ENCODE measurements at places on chromosomes 16 and 17. TPM values are rescaled to one million over a fixed set of nuclear protein-coding genes. Genes with fewer than 3 reads are reported as not detected.

- H3K4me3 ChIP-seq: peak overlapping the region; percentile 46
- peak overlapping the region; percentile 84 for H3K27ac ChIP-seq
- H3K27me3 ChIP-seq: no peaks in the 10 kb centered on the region
Measured at GRCh38 chr17:79843816-79844800, 4.9 kb upstream of the CBX4 start.

- H3K27me3 ChIP-seq: no peaks in the 10 kb centered on the region
- no peaks in the 10 kb centered on the region for H3K36me3 ChIP-seq
- H3K4me1 ChIP-seq: no peaks in the 10 kb centered on the region
- H3K27ac ChIP-seq: no peak overlapping the region
- H3K4me3 ChIP-seq: no peak overlapping the region
Measured at GRCh38 chr17:22703204-22703603, 1010.9 kb downstream of the KCNJ18 start.

DNA sequence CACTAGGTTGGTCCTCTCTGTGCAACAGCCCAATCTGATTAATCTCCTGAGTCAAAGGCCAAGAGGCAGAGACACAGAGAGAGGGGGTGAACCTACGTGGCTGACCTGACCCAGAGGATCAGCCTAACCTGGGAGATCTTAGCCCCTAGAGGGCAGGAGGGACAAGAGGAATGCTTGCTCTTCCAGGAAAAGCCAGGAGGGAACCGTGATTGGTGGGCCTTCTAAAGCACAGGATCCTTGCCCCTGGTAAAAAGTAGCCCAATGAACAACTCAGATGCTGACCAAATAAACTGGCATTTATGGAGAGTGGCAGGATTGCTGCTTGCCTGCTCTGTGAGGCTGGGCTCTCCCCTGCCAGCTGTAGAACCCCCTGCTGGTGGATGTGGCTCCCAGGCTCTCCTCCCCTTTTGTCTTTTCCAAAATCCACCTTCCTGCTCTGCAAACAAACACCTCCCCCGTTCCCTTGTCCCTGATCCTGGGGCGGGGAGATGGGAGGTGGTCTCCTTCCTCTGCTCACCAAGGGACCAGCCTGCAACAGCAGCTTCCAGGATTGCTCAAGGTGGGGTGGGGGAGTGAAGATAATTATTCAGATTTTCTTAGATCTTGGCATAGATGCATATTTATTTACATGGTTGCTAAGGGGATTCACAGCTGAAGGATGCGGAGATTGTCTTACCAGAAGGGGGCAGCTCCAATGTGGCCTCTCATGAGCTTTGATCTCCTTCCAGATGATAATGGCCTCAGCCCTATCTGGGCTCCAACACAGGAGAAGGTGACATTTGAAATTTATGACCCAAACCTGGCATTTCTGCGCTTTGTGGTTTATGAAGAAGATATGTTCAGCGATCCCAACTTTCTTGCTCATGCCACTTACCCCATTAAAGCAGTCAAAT is 71.9 kb downstream of the SDR42E1 start:
- no peaks in the 10 kb centered on the region for H3K4me1 ChIP-seq
- H3K36me3 ChIP-seq: no peaks in the 10 kb centered on the region
- DNase-seq: no peak
- H3K27ac ChIP-seq: no peak overlapping the region
- H3K4me3 ChIP-seq: no peak overlapping the region

- peak overlapping the region; percentile 66 for H3K27ac ChIP-seq
- H3K27me3 ChIP-seq: no peaks in the 10 kb centered on the region
- DNase-seq: no peak
- H3K4me3 ChIP-seq: no peak overlapping the region
Measured at GRCh38 chr16:9089660-9090059, 1.8 kb upstream of the HAPSTR1 start.

DNA sequence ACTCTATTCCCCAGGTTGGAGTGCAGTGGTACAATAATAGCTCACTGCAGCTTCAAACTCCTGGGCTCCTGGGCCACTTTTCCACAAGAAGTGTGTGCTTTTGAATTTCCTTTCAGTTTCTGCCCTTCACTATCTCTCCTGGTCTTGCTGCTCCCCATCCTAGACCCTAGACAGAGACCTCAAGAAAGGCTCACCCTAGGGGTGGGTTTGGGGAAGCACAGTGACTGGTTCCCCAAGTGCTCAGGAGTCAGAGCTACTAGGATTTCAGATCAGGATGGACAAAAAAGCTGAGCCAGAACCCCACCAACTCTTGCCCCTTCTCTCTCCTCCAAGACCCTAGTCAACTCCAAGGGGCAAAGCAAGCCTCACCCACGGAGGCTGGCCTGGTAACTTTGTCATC is 1.6 kb upstream of the SEBOX start:
- no peaks in the 10 kb centered on the region for H3K4me1 ChIP-seq
- H3K27ac ChIP-seq: no peak overlapping the region
- no peaks in the 10 kb centered on the region for H3K27me3 ChIP-seq
- no peak for DNase-seq
- no peak overlapping the region for H3K4me3 ChIP-seq

The TRIM37 gene
- total RNA-seq: 14.2 TPM

- H3K36me3 ChIP-seq: no peaks in the 10 kb centered on the region
- peaks cover 9% of the 10 kb centered on the region for H3K4me1 ChIP-seq
- no peak for DNase-seq
- H3K27me3 ChIP-seq: no peaks in the 10 kb centered on the region
Measured at GRCh38 chr17:2266865-2267228, 36.7 kb downstream of the SMG6 start.

The CNTNAP4 gene
- not detected for total RNA-seq

GRCh38 chr17:81508639-81509206 is 3.9 kb downstream of the ACTG1 start:
- no peak for DNase-seq
- H3K4me1 ChIP-seq: peaks cover 5% of the 10 kb centered on the region
- no peaks in the 10 kb centered on the region for H3K36me3 ChIP-seq
- no peak overlapping the region for H3K27ac ChIP-seq
- H3K27me3 ChIP-seq: no peaks in the 10 kb centered on the region
- H3K4me3 ChIP-seq: peak overlapping the region; percentile 64

The GDPD1 gene
- total RNA-seq: 2.6 TPM

The RHBDL1 gene
- 1.0 TPM for total RNA-seq

The ARL5C gene
- total RNA-seq: not detected

The PITPNM3 gene
- 10.0 TPM for total RNA-seq

DNA sequence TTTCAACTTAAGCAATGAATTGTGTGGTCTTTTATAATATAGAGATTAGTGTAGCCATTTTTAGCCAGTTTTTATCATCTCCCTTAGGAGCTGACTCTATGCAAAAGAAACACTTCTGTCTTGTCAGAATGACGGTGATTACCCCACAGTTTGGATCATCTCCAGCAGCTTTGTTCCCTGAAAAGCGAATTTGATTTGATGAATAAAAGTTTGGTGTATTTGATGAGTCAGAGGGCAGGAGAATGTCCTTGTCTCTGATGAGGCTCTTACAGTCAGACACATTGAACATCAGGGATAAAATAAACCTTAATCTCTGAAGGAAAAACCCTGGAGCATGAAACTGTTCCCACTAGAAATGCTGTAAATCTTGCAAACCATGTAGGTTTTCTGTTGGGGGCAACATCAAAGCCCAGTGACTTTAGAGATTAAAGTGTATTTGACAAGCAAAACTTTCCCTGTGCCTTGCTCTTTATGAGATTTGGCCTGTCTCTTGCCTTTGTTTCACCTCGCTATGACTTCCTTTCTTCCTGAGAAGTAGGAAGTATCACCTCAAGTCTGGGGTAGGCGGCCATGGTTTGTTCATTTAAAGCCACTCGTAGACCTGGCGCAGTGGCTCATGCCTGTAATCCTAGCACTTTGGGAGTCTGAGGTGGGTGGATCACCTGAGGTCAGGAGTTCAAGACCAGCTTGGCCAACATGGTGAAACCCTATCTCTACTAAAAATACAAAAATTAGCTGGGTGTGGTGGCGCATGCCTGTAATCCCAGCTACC is 209.3 kb downstream of the FTO start:
- DNase-seq: no peak
- no peaks in the 10 kb centered on the region for H3K27me3 ChIP-seq
- H3K27ac ChIP-seq: no peak overlapping the region
- no peaks in the 10 kb centered on the region for H3K36me3 ChIP-seq
- H3K4me3 ChIP-seq: no peak overlapping the region

GRCh38 chr17:20273741-20274500 is 193.4 kb downstream of the LGALS9B start:
- H3K4me3 ChIP-seq: no peak overlapping the region
- no peak for DNase-seq
- H3K27me3 ChIP-seq: no peaks in the 10 kb centered on the region
- no peaks in the 10 kb centered on the region for H3K36me3 ChIP-seq
- peaks cover 11% of the 10 kb centered on the region for H3K4me1 ChIP-seq
- no peak overlapping the region for H3K27ac ChIP-seq

GRCh38 chr16:48112600-48112999 is 43.2 kb downstream of the ABCC12 start:
- H3K36me3 ChIP-seq: no peaks in the 10 kb centered on the region
- no peak for DNase-seq
- no peak overlapping the region for H3K4me3 ChIP-seq
- no peak overlapping the region for H3K27ac ChIP-seq
- H3K4me1 ChIP-seq: no peaks in the 10 kb centered on the region

DNA sequence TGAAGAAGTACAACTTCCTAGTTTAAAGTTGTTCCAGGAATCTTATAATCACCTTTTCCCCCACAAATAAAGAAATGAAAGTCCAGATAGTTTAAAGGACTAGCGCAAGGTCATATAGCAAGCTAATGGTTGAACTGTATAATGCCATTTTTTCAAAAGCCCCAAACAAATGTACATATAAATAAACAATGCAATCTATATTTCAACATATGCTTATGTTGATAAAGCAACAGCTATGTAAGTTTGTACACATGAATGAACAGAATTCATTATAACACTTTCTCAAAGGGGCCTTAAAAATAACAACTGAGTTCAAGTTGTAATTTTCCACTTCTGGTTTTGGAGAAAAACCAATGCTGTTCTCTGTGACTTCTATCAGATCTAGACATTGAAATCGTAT is 1628.6 kb downstream of the CDH8 start:
- DNase-seq: no peak
- no peaks in the 10 kb centered on the region for H3K36me3 ChIP-seq
- H3K27me3 ChIP-seq: no peaks in the 10 kb centered on the region
- no peak overlapping the region for H3K4me3 ChIP-seq

The SMG6 gene
- 35.1 TPM for total RNA-seq

DNA sequence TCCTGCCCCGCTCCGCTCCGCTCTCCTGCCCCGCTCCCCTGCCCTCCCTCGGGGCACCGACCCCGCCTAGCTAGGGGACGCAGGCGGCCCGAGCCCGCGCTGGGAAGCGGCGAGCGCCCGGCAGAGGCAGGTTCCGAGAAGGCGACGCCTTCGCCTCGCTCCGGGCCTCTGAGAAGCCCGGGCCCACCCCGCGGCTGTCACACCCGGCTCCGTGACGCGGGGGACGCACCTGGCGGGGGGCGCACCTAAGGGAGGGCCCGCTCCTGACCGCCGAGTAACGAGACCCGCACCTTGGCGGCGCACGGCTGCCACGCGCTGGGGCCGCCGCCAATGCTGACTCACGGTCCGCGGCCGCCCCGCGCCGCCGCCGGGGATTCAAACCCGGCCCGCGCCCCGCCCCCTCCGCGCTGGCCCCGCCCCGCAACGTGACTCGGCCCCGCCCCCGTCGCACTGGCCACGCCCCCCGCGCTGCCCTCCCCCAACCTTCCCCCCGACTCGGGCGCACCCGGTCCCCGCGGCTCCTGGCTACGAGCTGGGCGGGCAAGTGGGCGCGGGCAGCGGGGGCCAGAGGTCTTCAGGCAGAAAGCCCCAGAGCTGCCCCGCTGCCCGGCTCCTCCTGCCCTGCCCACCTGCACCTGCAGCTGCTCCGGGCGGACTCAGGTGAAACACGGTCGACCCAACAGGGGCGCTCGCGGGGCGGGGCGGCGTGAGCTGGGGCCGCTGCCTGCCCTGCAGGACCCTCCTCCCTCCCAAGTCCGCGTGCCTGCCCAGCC is 27.8 kb downstream of the GNPTG start:
- H3K4me1 ChIP-seq: peaks cover 5% of the 10 kb centered on the region
- H3K36me3 ChIP-seq: no peaks in the 10 kb centered on the region
- DNase-seq: peak; percentile 61
- H3K4me3 ChIP-seq: peak overlapping the region; percentile 37
- no peaks in the 10 kb centered on the region for H3K27me3 ChIP-seq

DNA sequence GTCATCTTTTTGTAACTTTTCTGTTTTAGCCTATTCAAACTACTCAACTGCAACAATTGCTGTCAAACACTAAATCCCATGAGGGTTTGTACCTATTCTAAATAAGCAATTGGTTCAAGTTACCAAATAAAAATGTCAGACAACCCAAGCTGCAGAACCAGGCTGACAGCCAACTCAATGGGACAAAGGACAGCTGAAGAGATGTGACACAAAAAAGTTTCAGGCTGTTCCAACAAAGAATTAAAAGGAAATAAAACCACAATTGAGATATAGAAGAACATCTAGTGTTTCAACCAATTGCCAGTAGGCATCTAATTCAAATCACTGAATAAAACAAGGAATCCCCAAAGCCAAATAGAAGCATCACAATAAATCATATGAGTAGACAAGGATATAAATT is 49.3 kb downstream of the GRB7 start:
- no peaks in the 10 kb centered on the region for H3K36me3 ChIP-seq
- H3K4me3 ChIP-seq: no peak overlapping the region
- DNase-seq: no peak
- H3K27me3 ChIP-seq: no peaks in the 10 kb centered on the region

The OTOA gene
- total RNA-seq: not detected

The LUC7L gene
- total RNA-seq: 73.5 TPM

The AOC2 gene
- 1.3 TPM for total RNA-seq

DNA sequence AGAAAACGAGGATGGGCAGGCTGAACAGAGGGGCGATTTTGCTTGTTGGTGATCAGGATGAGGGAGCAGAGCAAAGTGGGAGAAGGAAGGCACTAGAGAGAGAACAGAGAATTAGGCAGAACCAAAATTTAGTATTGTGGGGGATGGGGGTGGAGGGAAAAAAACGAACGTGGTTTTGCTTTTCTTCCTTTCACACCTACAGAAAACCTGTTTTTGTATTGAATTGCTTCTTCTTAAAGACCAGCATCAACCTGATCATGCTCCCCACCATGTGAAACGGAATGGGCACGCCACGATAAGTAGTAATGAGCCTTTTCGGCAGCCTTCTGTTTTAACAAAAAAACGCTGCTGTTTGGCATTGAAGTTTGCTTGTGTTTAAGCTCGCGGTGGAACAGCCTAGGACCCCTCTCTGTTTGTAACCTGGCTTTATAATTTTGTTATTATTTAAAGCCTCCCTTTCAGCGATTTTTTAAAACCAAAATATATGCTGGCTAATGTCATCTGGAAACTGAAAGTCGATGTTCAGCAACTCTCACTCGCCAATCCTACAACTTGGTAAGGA is 36.8 kb downstream of the ERCC4 start:
- H3K36me3 ChIP-seq: no peaks in the 10 kb centered on the region
- peak overlapping the region; percentile 32 for H3K4me3 ChIP-seq
- DNase-seq: no peak
- no peaks in the 10 kb centered on the region for H3K27me3 ChIP-seq
